ENCODE measurements at places on chromosomes 13 and 19.
A peak's percentile ranks its signal among the peaks of the same experiment; 100 is the strongest.

DNA sequence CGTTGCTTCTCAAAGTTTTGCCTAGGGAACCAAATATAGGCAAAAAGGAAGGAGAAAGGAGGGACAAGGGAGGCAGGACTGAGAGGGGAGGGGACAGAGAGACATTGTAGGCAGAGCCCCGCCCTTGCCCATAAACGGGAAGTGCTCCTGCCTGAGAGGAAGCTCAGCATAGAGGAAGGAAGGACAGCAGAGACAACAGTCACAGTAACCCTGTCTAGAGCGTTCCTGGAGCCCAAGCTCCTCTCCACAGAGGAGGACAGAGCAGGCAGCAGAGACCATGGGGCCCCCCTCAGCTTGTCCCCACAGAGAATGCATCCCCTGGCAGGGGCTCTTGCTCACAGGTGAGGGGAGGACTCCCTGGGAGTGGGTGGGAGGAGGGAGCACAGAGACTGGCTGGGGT lies at the start of gene CEACAM21:
CEACAM21 (plus strand) TSS at position 169 of the 400 bp plus-strand sequence; CDS start at position 278, 109 bp downstream.
- H3K27me3 ChIP-seq: peaks cover 33% of the 10 kb centered on the region
- DNase-seq: no peak
- H3K4me3 ChIP-seq: no peak within 1 kb of the TSS
- H3K36me3 ChIP-seq: no peaks in the 10 kb centered on the region

- H3K4me1 ChIP-seq: no peaks in the 10 kb centered on the region
- H3K27ac ChIP-seq: no peak overlapping the region
- peaks cover 57% of the 10 kb centered on the region for H3K36me3 ChIP-seq
- no peak overlapping the region for H3K4me3 ChIP-seq
- DNase-seq: no peak
These were observed 59.6 kb downstream of the DPY19L3 start for GRCh38 chr19:32465176-32465575.

DNA sequence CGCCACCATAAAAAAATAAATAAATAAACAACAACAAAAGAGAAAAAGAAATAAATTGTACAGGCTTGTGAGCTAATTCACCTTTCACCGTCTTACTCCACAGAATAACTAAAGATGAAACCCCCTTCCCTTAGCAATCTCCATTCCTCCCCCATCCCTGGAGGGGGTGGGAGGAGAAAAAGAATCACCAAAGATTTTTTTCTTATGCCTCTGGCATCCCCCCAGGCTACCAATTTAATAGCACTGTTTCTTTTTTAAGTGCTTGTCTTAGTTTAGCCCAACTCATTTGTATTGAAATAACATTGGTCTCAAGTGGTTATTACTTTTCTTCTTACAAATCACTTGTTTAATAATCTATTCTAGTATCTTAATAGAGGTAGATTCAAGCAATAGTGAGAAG lies 23.9 kb upstream of the KLF5 start:
- H3K36me3 ChIP-seq: no peaks in the 10 kb centered on the region
- H3K4me1 ChIP-seq: no peaks in the 10 kb centered on the region
- H3K27ac ChIP-seq: no peak overlapping the region
- no peak overlapping the region for H3K4me3 ChIP-seq

GRCh38 chr19:3178377-3178972 lies at the start of gene S1PR4:
TSS of gene S1PR4 (plus strand) at chr19:3178769. CDS start at chr19:3178793, 24 bp downstream.
- DNase-seq: no peak
- H3K36me3 ChIP-seq: no peaks in the 10 kb centered on the region
- no peak within 1 kb of the TSS for H3K4me3 ChIP-seq

DNA sequence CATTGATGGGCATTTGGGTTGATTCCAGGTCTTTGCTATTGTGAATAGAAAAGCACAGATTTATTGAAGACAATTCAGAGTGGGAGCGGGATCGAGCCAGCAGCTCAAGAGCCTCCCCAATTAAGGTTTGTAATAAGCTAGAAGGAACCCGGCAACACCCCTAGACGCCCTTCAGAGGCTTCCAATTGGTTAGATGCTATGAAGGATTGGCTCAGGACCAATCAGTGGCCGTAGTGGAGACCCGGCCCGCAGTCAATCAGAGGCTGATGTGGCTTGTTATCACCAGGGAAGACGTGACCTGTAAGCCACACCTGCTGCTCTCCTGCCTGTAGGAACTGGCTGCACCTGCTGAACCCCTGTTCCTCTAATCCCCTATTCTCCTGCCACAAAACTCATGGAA lies 14.6 kb downstream of the SIGLEC11 start:
- no peak overlapping the region for H3K27ac ChIP-seq
- H3K36me3 ChIP-seq: no peaks in the 10 kb centered on the region
- no peaks in the 10 kb centered on the region for H3K4me1 ChIP-seq
- no peak overlapping the region for H3K4me3 ChIP-seq

GRCh38 chr13:114222461-114222968 lies 12.2 kb upstream of the CDC16 start:
- no peak overlapping the region for H3K27ac ChIP-seq
- H3K4me3 ChIP-seq: no peak overlapping the region
- H3K4me1 ChIP-seq: no peaks in the 10 kb centered on the region
- no peak for DNase-seq
- no peaks in the 10 kb centered on the region for H3K27me3 ChIP-seq
- H3K36me3 ChIP-seq: no peaks in the 10 kb centered on the region

- H3K36me3 ChIP-seq: no peaks in the 10 kb centered on the region
- H3K27ac ChIP-seq: no peak overlapping the region
- DNase-seq: no peak
- no peaks in the 10 kb centered on the region for H3K4me1 ChIP-seq
These were observed 163.6 kb downstream of the DIAPH3 start for GRCh38 chr13:60000081-60000480.

DNA sequence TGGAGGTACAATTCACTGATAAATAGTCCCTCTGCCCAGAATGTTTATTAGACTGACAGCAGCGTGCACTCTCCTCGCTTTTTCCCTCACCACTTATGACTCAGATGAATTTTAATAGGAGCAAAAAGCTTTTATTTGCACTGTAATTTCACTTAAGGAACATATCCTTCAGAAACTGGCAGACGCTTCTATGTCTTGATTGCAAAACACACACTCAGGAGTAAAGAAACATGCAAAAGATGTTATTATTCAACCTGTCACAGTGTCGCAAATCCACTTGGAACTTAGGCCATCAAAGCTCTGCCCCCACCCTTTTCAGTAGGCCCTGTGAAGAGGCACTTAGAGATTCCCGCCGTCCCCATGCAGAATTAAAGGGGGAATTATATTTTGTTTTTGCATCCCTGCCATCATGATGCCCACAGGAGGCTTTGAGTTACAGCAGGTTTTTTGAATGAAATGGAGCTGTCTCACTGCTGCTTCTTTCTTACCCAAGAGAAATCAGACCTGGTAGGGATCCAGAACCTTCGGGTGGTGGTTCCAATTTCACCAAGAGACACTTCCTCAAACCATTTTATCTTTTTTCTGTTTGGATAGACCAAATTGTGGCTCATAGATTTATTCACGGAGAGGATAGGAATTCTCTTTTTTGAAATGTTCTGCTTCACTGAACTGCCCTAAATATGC lies 74.5 kb downstream of the GGACT start:
- no peak overlapping the region for H3K4me3 ChIP-seq
- peaks cover 14% of the 10 kb centered on the region for H3K4me1 ChIP-seq
- H3K36me3 ChIP-seq: peaks cover 2% of the 10 kb centered on the region
- no peak for DNase-seq

GRCh38 chr13:93413972-93414717 lies 187.5 kb downstream of the GPC6 start:
- peaks cover 8% of the 10 kb centered on the region for H3K4me1 ChIP-seq
- DNase-seq: no peak
- no peaks in the 10 kb centered on the region for H3K27me3 ChIP-seq
- no peak overlapping the region for H3K27ac ChIP-seq

DNA sequence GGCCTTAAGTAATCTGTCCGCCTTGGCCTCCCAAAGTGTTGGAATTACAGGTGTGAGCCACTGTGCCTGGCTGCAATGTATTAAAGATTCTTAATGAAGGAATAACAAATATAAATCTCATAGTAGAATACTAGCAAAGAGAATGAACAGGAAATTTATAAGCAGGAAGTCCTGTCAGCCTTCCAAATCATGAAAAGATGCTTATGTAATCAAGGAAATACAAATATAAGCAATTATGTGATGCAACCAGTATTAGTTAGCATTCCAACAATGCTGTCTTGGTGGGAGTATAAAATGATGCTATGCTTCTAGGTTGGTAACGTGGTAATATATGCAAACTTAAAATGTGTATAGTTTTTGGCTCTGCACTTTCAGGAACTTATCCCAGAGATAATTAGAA lies 133.8 kb downstream of the PDS5B start:
- H3K27ac ChIP-seq: no peak overlapping the region
- no peaks in the 10 kb centered on the region for H3K27me3 ChIP-seq
- no peaks in the 10 kb centered on the region for H3K4me1 ChIP-seq
- DNase-seq: no peak
- peaks cover 19% of the 10 kb centered on the region for H3K36me3 ChIP-seq
- no peak overlapping the region for H3K4me3 ChIP-seq

DNA sequence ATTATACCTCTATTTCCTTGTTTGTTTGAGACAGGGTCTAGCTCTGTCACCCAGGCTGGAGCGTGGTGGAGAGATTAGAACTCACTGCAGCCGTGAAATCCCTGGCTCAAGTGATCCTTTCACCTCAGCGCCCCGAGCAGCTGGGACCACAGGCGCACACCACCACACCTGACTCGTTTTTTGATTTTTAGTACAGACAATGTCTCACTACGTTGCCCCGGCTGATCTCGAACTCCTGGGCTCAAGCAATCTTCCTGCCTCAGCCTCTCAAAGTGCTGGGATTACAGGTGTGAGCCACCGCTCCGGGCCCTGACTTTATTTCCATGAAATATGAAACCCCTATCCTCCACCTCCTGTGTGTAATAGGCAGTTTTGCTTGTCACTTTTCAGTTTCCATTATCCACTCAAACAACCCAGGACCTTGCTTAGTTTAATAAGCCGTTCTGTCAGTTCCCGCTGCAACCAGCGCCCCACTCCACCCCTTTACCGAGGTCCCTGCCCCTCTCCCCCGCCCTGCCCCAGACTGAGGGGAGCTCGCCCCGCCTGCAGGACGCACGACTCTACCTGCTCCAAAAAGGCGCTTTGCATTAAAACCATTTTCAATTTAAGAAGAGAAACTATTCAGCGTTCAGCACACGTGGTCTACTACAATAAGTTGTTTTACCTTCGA lies 16.9 kb downstream of the ZNF816 start:
- no peaks in the 10 kb centered on the region for H3K4me1 ChIP-seq
- no peak overlapping the region for H3K4me3 ChIP-seq
- no peaks in the 10 kb centered on the region for H3K27me3 ChIP-seq
- H3K27ac ChIP-seq: no peak overlapping the region

GRCh38 chr13:98199480-98199879 lies 22.4 kb upstream of the RNF113B start:
- no peaks in the 10 kb centered on the region for H3K4me1 ChIP-seq
- peaks cover 5% of the 10 kb centered on the region for H3K36me3 ChIP-seq
- H3K27ac ChIP-seq: no peak overlapping the region
- H3K27me3 ChIP-seq: no peaks in the 10 kb centered on the region
- no peak overlapping the region for H3K4me3 ChIP-seq

DNA sequence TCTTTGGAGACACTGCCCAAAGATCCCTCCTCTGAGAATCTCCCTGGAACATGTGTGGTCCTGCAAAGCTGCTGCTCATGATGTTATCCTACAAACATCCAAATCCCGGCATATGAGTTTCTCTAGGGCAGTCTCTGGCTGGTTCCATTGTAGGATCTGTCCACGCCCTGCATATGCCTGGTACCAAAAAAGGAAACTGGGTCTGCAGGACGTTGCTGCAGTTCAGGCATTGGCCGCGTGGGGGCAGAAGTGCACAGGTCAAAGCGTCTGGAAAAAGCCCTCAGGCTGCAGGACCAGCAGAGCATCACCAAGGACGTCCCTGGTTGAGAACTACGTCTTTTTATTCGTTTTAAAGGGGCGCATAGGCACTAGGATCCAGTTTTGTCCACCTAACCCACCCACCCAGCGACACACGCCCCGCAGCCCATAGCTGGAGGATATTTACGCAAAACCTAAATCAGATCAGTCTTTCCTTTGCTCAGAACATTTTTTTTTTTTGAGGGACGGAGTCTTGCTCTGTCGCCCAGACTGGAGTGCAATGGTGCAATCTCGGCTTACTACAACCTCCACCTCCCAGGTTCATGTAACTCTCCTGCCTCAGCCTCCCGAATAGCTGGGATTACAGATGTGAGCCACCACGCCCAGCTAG lies 12.9 kb upstream of the ZNF564 start:
- peaks cover 3% of the 10 kb centered on the region for H3K4me1 ChIP-seq
- no peaks in the 10 kb centered on the region for H3K27me3 ChIP-seq
- H3K27ac ChIP-seq: no peak overlapping the region
- peak; percentile 90 for DNase-seq
- peak overlapping the region; percentile 36 for H3K4me3 ChIP-seq
- H3K36me3 ChIP-seq: no peaks in the 10 kb centered on the region

- H3K27me3 ChIP-seq: no peaks in the 10 kb centered on the region
- no peak for DNase-seq
- H3K4me3 ChIP-seq: no peak overlapping the region
- H3K4me1 ChIP-seq: peaks cover 6% of the 10 kb centered on the region
- no peak overlapping the region for H3K27ac ChIP-seq
These were observed 2.8 kb downstream of the SERTAD1 start for GRCh38 chr19:40422748-40423566.

DNA sequence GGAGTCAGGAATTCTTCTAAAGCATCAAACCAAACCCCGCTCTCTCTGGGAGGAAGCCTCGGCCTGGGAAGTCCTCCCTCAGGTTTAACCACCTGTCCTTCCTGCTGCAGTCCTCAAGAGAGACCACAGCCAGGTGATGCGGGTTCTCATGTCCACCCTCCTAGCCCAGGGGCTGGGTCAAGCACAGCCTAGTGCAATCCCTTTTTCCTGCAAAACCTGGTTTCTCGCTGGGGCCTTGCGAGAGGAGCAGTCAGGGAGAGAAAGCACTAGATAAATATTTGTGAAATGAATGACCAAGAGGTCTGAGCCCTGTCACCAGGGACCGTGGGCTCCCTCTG lies 2.4 kb downstream of the SLC8A2 start:
- H3K36me3 ChIP-seq: no peaks in the 10 kb centered on the region
- peaks cover 6% of the 10 kb centered on the region for H3K27me3 ChIP-seq
- peaks cover 18% of the 10 kb centered on the region for H3K4me1 ChIP-seq

DNA sequence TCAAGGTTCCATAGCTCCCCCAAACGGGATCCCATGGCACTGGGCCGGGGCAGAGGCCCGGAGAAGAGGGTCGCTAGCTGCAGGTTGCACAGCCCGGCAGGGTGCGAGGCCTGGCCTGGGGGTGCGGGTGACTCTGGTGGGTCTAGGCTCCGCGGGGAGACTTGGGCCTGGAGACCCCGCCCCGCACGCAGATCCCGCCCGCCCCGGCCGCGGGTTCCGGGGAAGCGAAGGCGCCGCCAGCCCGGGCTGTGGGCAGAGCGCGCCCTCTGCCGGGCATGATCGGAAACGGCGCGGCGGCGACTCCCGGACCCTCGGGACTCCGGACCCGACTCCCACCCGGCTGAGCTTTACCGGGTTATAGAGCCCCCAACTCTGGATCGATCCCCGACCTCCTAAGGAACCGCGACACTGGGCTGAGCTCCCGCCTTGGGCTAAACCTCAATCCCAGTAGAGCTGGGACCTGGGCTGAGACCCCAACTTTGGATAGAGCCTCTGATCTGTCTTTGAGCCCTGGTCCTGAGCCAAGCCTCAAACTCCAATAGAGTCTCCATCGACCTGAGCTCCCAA lies 3.1 kb upstream of the TNFAIP8L1 start:
- peaks cover 20% of the 10 kb centered on the region for H3K4me1 ChIP-seq
- H3K4me3 ChIP-seq: peak overlapping the region; percentile 39
- DNase-seq: peak; percentile 92
- H3K27ac ChIP-seq: no peak overlapping the region
